ENCODE measurements at places on chromosomes 3 and 15. TPM values are rescaled to one million over a fixed set of nuclear protein-coding genes. Genes with fewer than 3 reads are reported as not detected.

DNA sequence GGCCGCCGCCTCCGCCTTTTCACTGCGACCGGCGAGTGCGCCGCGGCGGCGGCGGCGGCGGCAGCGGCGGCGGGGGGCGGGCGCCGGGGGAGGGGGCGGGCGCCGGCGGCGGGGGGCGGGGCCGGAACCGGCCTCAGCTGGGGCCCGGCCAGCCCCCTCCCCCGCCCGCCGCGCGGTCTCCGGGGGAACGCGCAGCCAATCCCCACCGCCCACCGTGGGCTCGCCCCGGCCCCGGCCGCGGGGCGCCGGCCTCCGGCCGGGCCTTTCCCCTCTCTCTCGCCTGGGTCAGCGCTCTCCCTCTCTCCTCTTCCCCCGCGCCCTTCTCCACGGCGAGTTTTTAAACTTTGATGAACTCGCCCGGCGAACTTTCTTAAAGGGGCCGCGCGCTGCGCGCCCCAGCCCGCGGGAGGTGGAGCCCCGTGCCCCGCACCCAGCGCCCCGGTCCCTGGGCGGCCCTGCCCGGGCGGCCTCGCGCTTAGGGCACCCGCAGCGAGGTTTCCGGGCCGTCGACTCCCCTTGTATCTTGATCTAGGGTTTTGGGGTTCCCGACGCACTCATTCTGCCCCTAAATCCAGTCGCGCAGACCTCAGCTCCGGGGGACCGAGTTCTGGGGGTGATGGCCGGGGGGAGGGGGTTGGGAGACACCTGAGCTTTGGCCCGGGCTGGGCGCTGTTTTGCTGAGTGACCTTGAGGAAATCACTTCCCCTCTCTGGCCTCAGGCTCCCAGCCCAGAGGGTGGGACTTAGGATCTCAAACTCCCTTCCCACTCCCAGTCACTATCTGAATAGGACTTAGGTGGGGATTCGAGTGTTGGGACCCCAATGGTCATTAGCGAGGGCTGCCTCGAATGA, at the start of gene RBPMS2:
Gene RBPMS2 (minus strand): TSS at position 39 of the 851 bp plus-strand sequence. CDS start 270 bp downstream, outside the sequence.
- H3K27me3 ChIP-seq = peaks cover 10% of the 10 kb centered on the region
- no peak within 1 kb of the TSS for H3K27ac ChIP-seq
- no peaks in the 10 kb centered on the region for H3K36me3 ChIP-seq
- H3K4me1 ChIP-seq = no peaks in the 10 kb centered on the region

- no peaks in the 10 kb centered on the region for H3K27me3 ChIP-seq
- H3K4me1 ChIP-seq = no peaks in the 10 kb centered on the region
- no peak overlapping the region for H3K27ac ChIP-seq
- no peak overlapping the region for H3K4me3 ChIP-seq
These were observed 113.8 kb downstream of the ADAMTSL3 start for GRCh38 chr15:83767741-83768140.

GRCh38 chr15:78182821-78183220, 33.7 kb downstream of the IDH3A start:
- no peaks in the 10 kb centered on the region for H3K27me3 ChIP-seq
- no peak for DNase-seq
- no peak overlapping the region for H3K27ac ChIP-seq
- no peak overlapping the region for H3K4me3 ChIP-seq

The CFAP100 gene
- total RNA-seq = not detected

The MUC20 gene
- total RNA-seq = under 0.01 TPM

DNA sequence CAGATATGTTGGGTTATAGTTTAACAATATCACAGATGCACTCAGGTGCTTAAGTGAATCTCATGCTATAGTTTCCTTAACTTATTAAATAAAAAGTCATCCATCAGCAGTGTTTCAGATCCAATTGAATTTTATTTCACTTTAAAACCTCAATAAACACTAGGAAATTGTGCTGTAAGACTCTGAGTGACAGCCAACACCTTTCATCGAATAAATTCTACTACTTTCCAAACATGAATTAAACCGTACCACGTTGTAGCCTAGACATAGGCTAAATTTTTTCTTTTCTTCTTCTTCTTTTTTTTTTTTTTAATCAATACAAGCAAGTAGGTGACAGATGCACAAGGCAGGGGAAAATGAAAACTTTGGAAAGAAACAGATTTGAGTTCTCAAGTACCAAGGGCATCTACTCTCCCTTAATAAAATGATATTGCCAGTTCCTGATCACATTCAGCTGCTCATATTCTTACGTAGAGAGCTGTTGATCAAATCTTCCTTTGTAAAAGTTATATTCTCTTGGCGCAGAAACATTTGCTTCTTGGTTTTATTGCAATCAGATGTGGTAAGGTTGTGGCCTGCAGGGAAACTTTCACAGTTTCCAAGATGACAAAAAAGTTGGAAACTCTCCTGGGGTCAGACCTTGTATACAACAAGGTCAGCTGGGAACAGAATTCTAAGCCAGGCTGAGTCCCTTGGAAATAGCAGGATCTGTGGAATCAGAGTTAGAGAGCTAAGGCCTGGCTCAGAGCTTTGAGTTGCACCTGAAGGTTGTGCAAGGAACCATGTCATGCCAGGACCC, 147.7 kb downstream of the CD47 start:
- DNase-seq = no peak
- H3K27ac ChIP-seq = no peak overlapping the region
- no peaks in the 10 kb centered on the region for H3K36me3 ChIP-seq
- H3K27me3 ChIP-seq = no peaks in the 10 kb centered on the region

All from fibroblast of lung (primary cell).